ENCODE measurements at places on chromosomes 2 and 18.

DNA sequence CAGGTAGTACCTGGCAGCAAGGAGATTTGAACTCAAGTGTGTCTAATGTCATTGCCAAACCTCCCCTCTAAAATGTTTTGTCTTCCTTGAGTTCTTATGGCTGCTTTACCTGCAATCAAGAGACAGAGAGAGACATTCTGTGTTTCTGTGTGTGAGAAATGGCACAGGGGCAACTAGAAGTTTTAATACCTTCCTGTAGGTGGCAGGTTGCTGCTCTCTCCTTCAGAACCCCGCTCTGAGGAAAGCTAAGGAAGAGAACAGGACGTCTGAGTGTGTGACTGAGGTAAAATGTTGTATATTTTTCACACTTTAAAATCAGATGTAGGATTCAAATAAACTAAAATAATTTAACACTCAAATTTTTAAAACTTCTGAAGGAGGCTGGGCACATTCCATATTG, 19.2 kb downstream of the DTNA start:
- no peak for DNase-seq

DNA sequence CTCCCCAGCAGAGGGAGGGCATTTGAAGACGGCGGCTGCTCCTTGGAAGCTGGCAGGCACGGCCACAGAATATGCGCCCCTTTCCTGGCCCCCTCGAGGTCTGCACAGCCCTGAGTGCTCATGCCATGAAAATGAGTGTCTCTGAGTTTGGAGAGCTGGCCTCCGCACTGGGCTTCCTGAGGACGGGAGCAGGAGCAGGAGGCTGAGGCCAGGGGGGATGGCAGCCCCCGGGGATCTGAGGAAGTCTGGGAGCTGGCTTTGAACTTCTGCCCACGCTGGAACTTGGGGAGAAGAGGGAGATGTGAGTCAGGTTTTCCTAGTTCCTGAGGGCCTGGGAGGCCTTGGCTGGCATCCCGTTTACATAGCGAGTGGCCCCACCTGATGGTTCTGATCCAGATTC, 47.0 kb downstream of the RRM2 start:
- no peak for DNase-seq

- DNase-seq = no peak
Observed at GRCh38 chr2:204583773-204584172, 38.5 kb downstream of the PARD3B start.

- no peak for DNase-seq
Observed at GRCh38 chr2:203164311-203164935, 74.4 kb upstream of the CYP20A1 start.

DNA sequence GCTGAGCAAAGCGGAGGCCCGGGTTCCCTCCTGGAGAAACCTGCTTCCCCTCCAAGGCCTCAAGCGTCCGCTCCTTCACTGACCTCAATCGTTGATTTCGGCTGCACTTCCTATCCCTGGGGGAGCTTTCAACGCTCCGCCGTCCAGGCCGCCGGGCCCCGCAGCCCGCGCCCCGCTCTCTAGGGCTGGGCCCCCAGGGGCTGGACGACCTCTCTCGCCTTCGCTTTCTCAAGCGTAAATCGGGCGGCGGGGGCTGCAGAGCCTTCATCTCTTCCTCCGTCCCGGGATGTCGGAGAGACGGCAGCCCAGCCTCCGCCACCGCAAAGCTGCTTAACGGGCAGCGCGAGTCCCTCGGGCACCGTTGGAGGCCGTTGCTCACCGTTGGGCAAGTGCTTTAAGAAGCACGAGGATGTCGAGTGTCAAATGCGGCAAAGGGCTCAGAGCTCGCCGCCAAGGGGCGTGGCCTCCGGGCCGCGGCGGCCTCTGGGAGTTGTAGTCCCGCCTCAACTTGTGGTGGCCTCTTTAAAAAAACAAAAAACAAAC, 8.5 kb downstream of the HES6 start:
- no peak for DNase-seq

DNA sequence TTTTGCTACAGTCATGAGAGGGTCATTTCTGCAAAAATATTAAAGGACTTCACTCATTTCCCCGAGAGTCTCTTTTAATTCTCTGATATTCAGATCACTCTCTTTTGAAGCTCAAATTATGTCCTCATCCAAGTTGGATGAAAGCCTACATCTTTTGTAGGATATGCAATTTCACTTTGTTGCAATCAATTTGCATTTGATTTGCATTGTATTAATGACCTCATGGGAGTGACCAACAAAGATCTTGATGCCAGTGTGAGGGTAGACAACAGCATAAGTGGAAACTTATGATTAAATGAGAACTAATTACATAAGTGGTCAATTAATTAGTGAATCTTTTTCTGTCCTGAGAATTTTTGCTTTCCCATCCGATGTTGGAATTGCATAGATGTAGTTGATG, 60.3 kb upstream of the UPP2 start:
- DNase-seq = no peak

GRCh38 chr2:216308576-216308975, 63.7 kb downstream of the MARCHF4 start:
- DNase-seq = no peak

GRCh38 chr2:164841719-164842623, at the start of gene COBLL1:
Gene COBLL1, minus strand, starts transcription at chr2:164841823. Its CDS starts 627 bp downstream, at chr2:164841196.
- DNase-seq = peak; percentile 88

DNA sequence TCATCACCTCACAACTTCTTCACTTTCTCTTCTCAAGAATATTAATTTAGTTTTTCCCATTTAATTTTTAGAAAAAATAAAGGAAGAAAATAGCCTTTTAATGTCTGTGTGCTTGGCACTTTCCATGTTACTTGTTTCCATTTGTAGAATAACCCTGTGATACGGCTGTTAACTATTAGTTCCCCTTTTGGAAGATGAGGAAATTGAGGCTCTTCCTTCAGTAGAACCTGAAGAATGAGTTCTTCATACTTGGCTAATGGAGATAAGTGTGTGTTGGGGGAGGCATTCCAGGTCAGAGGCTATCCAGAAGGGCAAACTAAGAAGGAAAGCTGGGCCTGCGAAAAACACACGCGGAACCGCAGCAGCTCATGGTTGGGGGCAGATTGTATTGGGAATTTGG, 38.3 kb downstream of the ZNF532 start:
- DNase-seq = no peak

DNA sequence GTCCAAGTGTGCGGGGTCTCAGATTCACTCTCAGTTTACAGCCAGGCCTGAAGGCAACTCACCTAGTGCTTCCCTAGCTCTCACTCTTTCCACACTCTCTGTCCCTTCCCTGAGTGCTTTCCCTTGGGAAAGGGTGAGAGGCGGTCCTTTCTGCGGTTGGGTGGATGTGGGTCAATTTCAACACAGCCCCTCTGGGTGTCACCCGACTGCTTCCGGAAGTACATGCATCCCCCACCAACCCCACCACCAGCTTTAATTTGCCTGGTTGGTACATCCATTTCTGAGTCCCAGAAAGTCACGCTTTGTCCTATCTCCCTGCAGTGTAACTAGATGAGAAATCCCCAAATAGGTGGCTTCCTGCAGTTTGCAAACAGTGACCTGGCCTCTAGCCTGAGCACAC, 307.3 kb upstream of the MEIS1 start:
- no peak for DNase-seq

GRCh38 chr2:105536175-105536574, 137.3 kb upstream of the FHL2 start:
- DNase-seq = peak; percentile 24

DNA sequence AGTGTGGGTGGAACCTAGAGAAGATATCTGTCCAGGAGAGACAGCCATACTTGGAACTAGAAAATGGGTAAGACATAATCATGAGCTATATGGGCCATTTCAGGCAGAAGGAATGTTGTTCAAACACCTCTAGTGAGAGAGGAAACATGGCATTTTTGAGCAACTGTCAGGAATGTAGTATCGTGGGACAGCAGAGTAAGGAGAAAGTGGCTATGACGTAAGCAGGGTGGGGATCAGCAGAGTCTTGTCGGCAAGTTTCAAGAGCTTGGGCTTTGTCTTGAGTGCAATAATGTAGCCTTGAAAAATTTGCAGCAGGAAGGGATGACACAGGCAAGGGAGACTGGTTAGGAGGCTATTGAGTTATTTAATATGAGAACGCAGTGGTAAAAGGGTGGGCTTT, 20.4 kb downstream of the SERPINB7 start:
- no peak for DNase-seq

DNA sequence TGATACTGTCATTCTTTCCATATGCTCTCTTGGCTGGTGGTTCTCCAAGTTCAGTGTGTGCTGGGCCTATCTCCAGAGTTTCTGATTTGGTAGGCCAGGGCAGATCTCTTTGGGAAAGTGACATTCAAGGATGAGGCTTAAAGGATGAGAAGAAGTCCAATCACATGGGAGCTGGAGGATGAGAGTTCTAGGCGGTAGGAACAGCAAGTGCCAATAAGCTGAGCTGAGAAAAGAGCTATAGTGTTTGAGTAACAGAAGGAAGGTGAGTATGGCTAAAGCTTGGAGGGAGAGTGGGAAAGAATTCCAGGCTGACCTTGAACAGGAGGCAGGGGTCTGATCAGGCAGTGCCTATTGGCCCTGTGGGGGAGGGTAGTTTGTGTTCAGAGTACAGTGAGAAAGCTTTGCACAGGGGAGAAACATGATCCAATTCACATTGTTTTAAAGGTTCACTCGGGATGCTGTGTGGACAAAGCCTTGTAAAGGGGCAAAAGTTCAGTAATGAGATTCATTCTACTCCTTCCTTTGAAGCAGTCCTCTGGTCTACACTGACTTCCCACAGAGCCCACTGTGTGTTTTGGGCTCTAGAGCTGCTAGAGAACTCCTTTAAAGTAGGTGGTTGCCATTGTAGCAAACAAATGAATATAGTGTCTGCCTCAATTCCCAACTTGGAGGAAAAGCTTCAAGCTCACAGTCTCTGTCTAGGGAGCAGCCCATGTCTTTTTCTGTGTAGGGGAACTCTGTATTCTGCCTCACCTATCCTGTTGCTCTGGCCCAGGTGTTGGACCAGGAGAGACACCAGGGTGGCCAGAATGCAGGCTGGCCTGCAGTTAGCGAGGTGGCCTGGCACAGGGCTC, 81.8 kb downstream of the FASTKD2 start:
- no peak for DNase-seq

- DNase-seq = peak; percentile 67
Observed at GRCh38 chr2:127671557-127672302, 3.6 kb downstream of the LIMS2 start.

GRCh38 chr2:21233194-21233593, 109.4 kb downstream of the TDRD15 start:
- no peak for DNase-seq

- no peak for DNase-seq
Observed at GRCh38 chr2:193847991-193848390, 1653.3 kb upstream of the TMEFF2 start.

DNA sequence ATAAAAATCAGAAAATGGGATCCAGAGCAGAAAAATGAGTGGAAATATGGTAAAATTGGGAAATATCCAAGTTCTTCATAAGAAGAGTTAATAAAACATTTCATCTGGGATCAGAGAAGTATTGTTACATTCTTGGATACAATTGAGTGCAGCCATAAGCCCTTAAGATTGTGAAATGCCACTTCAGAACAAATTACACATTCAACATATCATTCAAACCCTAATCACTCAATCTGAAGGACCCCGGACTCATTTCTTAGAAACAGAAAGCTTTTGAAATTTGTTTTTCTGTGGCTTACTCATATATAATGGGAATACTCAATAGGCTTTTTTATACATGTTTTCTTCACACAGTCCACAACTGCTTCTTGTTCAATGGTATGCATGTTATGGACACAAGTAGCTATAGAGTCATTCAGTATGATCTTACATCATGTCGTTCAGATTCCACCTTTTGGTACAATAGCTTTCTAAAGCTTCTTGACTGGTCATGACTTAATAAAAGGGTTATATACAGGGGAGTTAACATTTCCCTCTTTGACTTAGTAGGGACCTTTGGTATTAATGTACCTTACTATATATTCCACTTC, 39.9 kb downstream of the SCN7A start:
- DNase-seq = no peak

DNA sequence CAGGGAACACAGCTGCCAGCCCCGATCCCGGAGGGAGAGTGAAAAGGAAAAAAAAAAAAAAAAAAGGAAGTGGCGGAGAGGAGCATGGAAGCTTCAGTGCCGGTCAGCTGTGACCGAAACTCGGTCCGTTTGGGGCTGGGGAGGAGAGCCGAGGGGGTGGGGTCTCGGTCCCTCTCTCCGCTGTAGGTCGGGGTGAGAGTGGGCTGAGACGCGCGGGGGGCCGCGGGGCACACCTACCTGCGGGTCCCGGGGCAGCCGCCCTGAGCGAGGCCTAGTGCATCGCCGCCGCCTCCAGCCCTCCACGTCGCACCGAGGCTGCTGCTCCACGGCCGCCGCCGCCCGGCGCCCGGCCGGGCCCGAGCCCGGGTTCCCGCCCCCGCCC, 536 bp downstream of the VPS54 start:
- DNase-seq = peak; percentile 82

DNA sequence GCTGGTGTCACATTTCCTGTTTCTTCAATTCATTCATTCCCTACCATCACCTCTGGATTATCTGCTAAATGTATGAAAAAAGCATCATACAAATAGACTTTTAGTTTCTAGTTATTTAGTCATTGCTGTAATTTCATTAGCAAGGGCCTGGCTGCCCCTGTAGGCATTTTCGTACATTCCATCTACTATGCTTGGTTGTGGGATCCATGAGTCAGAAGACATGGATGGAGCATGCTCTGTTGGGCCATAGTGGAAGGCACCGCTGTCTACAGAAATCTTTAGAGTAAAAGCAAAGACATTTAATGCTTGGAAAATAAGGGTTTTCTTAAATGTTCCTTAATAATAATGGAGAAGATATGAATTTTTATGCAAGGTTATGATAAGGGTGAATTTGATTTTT, 324.8 kb upstream of the MEIS1 start:
- no peak for DNase-seq

DNA sequence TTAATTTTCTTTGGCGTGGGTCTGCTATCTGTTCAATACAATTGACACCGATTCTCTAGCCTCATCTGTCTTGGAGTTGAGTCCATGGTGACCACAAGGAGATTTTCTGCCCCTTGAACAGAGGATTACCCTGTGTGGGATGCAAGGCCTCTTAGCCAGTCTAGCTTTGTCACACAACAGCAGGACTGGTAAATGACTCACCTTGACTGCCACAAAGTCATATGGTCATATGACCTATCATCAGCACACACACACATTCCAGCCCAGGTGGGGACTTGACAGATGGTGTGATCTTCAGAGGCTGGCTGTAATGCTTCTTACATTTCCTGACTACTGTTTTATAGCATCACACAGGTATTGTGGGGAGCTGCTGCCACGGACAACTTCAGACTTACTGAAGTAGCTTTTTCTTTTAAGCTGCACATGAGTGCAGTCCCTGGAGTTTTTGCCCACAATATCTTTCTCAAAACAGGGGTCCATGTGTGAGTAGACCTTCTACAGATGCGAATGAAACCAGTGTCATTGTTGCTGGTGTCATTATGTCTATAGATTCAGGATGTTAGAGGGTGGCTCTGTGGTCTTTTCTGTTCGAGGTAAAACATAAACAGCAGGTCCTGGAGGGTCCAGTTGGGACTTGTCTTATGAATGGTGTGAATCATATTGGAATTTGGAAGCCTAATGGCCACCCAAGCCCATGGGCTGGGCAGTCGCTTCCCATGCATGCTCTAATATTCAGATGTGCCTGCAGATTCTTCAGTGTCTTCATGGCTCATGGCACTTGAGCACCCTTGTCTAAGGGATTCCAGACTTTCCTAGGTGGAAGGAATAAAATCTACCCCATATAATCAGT, 18.6 kb upstream of the ACOXL start:
- DNase-seq = no peak

All from suprapubic skin (tissue), 4 donors.